Activated T-helper 1 cell treated with anti-CD3 and anti-CD28 coated beads, Interleukin-12 subunit alpha, Interleukin-12 subunit beta, Interleukin-2, Interleukin-4 antibody, amounts not matched to agents 30 ng/mL and 10 ng/mL and 1 ng/mL, durations not matched to agents 14 hours and 24 hours and 36 hours (primary cell): ENCODE measurements at places on chromosomes 11 and 22. TPM values are rescaled to one million over a fixed set of nuclear protein-coding genes. Genes with fewer than 3 reads are reported as not detected.

The TIMM10B gene
- total RNA-seq, result 38.8 and 42.7 TPM in 2 replicates

The PLCB3 gene
- 13.4 and 14.2 TPM in 2 replicates for total RNA-seq

The POLA2 gene
- 78.2 and 78.9 TPM in 2 replicates for total RNA-seq

The CYB5R2 gene
- total RNA-seq, result 2.8 and 3.0 TPM in 2 replicates

The CLMP gene
- not detected in 2 replicates for total RNA-seq

The SMTNL1 gene
- not detected in 2 replicates for total RNA-seq

The MS4A4A gene
- total RNA-seq, result not detected in 2 replicates

The C11orf65 gene
- 0.57 and 0.64 TPM in 2 replicates for total RNA-seq

The CTSW gene
- 5.7 and 7.4 TPM in 2 replicates for total RNA-seq

The INSC gene
- total RNA-seq, result not detected in 2 replicates

The DCHS1 gene
- 0.24 and 0.39 TPM in 2 replicates for total RNA-seq

The OR4P4 gene
- not detected in 2 replicates for total RNA-seq

The INCENP gene
- 94.3 and 98.1 TPM in 2 replicates for total RNA-seq

The GPHA2 gene
- not detected in 2 replicates for total RNA-seq

The SSTR3 gene
- 2.3 TPM in 2 replicates for total RNA-seq

The OR51I1 gene
- not detected in 2 replicates for total RNA-seq

The CATSPERZ gene
- total RNA-seq, result 0.47 TPM in 1 of 2 replicates, not detected in the other

The MS4A4E gene
- total RNA-seq, result not detected in 2 replicates

The NLRP14 gene
- 0.05 and 0.10 TPM in 2 replicates for total RNA-seq

The CD6 gene
- 411 and 416 TPM in 2 replicates for total RNA-seq

The RASSF10 gene
- not detected in 2 replicates for total RNA-seq

The OR5P2 gene
- not detected in 2 replicates for total RNA-seq

The CARNS1 gene
- total RNA-seq, result 0.62 and 0.81 TPM in 2 replicates

The C11orf42 gene
- total RNA-seq, result not detected in 2 replicates

The APOL5 gene
- total RNA-seq, result not detected in 2 replicates

The SLC25A17 gene
- total RNA-seq, result 29.4 and 34.0 TPM in 2 replicates

The ZC3H12C gene
- 5.7 and 6.2 TPM in 2 replicates for total RNA-seq

The FGF19 gene
- not detected in 2 replicates for total RNA-seq

The GRIK4 gene
- total RNA-seq, result 0.16 TPM in 1 of 2 replicates, not detected in the other

The MFNG gene
- 213 and 214 TPM in 2 replicates for total RNA-seq

The ASRGL1 gene
- total RNA-seq, result 4.8 and 5.7 TPM in 2 replicates

The AHNAK gene
- total RNA-seq, result 96.5 and 97.2 TPM in 2 replicates

The PHOX2A gene
- total RNA-seq, result not detected in 2 replicates

The TNNI2 gene
- total RNA-seq, result not detected in 2 replicates

The AQP11 gene
- total RNA-seq, result 0.18 and 0.59 TPM in 2 replicates

The CALCA gene
- total RNA-seq, result not detected in 2 replicates

The SEPTIN3 gene
- total RNA-seq, result 7.0 and 7.9 TPM in 2 replicates

The ALG8 gene
- total RNA-seq, result 57.9 and 74.2 TPM in 2 replicates

The RPL3 gene
- 1,905 and 1,941 TPM in 2 replicates for total RNA-seq

The TPBGL gene
- total RNA-seq, result 0.34 and 0.47 TPM in 2 replicates

The SLC22A25 gene
- not detected in 2 replicates for total RNA-seq

The TYR gene
- not detected in 2 replicates for total RNA-seq

The ARHGAP8 gene
- 0.61 and 1.4 TPM in 2 replicates for total RNA-seq

The MUC2 gene
- not detected in 2 replicates for total RNA-seq

The FAM180B gene
- total RNA-seq, result 0.24 TPM in 1 of 2 replicates, not detected in the other

The ANKRD42 gene
- total RNA-seq, result 3.3 and 3.5 TPM in 2 replicates

The PACSIN3 gene
- total RNA-seq, result 14.5 and 17.0 TPM in 2 replicates

The LDHAL6A gene
- total RNA-seq, result not detected in 2 replicates

The ADORA2A gene
- total RNA-seq, result 27.3 and 27.7 TPM in 2 replicates
